ENCODE measurements at places on chromosomes 5 and 9.

DNA sequence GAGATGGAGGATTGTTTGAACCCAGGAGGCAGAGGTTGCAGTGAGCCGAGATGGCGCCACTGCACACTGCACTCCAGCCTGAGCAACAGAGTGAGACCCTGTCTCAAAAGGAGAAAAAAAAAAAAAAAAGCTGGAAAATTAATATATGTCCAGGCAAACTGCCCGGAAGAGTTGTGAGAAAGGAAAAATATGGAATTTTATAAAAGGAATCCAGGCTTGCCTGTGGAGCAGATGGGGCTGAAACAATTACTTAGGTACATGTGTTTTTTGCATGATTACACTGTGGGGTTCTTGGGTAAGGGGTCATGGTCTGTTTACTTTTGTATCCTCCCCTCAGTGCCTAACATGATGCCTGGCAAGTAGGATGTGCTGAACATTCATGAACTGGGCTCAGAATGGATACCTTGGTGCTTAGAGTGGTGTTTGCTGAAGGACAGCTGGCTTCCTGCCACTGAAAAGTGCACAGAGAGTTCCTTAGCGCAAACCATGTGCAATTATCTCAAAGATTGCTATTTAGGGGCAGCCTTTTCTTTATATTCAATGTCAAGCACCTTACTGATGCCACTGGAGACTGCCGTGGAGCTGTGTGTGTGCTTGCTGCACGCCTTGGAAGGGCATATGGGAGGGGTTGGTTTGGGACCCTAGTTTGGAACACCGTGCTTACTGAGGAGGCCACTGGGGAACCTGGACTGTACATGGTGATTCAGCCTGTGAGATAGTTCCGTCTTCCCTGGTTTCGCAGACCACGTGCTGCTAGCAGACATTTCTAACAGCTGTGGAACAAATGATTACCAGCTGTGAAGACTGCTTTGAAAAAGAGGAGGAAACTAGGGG is 78.4 kb downstream of the MAP1B start:
- H3K4me3 ChIP-seq: no peak overlapping the region
- no peaks in the 10 kb centered on the region for H3K4me1 ChIP-seq
- no peaks in the 10 kb centered on the region for H3K36me3 ChIP-seq
- H3K27ac ChIP-seq: no peak overlapping the region

DNA sequence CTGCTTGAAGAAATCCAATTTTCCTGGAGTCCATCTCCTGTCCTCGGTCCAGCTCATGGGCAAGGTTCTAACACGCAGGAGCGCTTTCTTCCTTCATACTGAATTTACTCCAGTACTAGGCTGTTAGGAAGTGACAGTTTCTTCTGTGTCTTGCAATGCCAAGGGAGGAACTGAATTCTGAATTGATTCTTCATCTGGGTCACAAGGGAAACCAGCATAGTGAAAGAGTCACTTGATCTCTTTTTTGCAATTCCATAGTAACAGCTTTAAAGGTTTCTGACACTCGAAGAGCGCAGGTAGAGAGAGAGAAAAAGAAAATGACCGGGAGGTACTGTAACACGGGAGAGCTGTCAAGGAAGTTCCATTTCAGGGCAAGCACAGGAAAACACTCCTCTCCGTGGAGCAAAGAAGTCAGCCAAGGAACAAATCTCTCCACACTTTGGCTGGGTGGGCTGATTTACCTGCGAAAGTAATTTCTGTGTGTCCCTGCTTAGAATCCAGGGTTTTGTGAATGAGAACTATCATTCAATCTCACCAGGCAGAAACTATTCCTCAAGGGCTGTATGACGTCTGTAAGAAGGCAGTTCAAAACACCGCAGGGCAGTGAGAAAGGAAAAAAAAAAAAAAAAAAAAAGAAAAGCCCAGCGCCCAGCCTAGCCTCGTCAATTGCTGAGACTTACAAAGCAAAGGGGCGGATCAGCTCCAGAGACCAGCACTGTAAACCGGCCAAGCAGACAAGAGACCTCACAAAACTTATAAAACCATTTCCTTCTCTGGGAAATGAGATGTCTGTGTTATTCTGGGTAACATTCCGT is 617.8 kb downstream of the PDE4D start:
- peak; percentile 78 for DNase-seq
- no peaks in the 10 kb centered on the region for H3K36me3 ChIP-seq
- no peaks in the 10 kb centered on the region for H3K27me3 ChIP-seq
- peaks cover 12% of the 10 kb centered on the region for H3K4me1 ChIP-seq

DNA sequence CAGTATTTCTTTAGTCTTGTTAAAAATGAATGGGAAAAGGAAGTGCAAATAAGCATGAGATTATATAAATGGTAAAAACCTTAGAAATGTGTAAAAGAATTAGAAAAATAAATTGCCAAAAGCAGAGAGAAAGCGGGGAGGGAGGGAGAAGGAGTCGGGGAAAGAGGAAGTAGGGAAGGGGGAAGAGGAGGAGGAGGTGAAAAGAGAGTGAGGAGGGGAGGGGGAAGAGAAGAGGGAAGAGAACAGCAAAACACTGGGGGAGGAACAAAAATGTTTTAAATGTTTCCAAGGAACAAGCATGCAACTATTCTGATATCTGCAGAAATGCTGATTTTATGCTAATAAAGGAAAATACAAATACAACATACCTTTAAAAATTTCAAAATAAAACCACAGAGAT is 317.5 kb downstream of the PIK3R1 start:
- no peaks in the 10 kb centered on the region for H3K36me3 ChIP-seq
- H3K27ac ChIP-seq: no peak overlapping the region
- DNase-seq: no peak

DNA sequence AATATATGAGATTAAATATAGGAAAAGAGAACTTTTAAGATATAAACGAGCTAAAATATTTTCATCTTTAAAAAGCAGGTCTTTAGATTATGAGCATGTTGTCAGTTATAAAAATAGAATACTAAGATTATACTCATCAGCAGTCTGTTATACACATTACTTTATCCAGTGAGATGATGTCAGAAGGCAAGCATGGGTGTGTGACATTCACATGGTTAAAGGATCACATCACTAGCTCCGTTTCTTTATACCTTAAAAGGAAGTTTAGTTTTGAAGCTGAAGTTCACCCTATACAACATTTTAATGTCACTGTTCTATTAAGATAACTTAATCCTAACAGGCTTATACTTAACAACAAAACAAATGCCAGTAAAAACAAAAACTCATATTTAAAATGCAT is 59.6 kb downstream of the RICTOR start:
- no peak overlapping the region for H3K27ac ChIP-seq
- no peak for DNase-seq
- H3K27me3 ChIP-seq: no peaks in the 10 kb centered on the region
- H3K4me1 ChIP-seq: no peaks in the 10 kb centered on the region
- no peak overlapping the region for H3K4me3 ChIP-seq

DNA sequence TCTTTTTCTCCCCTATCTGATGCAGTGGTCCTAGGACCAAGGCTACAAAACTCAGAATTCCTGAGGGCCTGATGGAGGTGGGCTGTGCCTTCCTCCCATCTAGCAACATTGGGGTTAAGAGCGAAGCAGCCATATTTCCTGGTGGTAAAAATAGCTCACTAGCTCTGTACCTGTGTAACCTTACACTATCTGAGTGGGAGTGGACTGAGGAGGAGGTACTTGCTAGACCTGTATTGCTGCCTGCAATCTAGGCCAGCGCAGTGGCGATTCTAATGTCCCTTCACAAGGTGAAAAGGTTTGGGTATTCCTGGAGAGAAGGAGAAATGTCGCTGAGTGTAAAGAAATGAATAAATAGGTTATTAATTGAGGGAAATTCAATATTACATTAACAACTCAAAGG is 80.2 kb upstream of the LIFR start:
- H3K4me1 ChIP-seq: no peaks in the 10 kb centered on the region
- no peaks in the 10 kb centered on the region for H3K27me3 ChIP-seq
- peak; percentile 59 for DNase-seq
- no peak overlapping the region for H3K4me3 ChIP-seq

DNA sequence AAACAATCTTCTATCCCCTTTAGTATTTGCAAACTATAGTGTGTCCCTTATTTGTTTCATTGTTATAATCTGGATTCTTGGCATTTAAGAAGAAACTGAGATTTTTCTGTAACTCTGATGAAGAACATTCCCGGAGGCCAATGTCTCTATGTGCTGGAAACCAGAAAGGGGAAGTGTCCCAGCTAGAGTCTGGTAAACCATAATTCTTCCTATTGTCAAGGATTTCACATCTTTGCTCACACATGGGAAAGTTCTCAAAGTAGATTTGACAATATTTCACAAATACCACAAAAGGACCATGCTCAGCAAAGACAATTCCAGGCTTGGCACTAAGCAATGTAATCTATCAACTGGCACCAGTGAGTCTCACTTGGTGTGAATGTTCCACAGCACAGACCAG is 146.8 kb downstream of the MUSK start:
- H3K4me3 ChIP-seq: no peak overlapping the region
- H3K27ac ChIP-seq: no peak overlapping the region
- H3K4me1 ChIP-seq: no peaks in the 10 kb centered on the region
- no peaks in the 10 kb centered on the region for H3K36me3 ChIP-seq

GRCh38 chr9:134313470-134313869 is 12.8 kb upstream of the RXRA start:
- DNase-seq: no peak
- H3K36me3 ChIP-seq: no peaks in the 10 kb centered on the region
- H3K27ac ChIP-seq: no peak overlapping the region
- H3K4me1 ChIP-seq: no peaks in the 10 kb centered on the region

- no peak for DNase-seq
- no peaks in the 10 kb centered on the region for H3K27me3 ChIP-seq
- H3K36me3 ChIP-seq: peaks cover 7% of the 10 kb centered on the region
- H3K27ac ChIP-seq: no peak overlapping the region
Measured at GRCh38 chr5:75338408-75338807, 1.4 kb downstream of the HMGCR start.

DNA sequence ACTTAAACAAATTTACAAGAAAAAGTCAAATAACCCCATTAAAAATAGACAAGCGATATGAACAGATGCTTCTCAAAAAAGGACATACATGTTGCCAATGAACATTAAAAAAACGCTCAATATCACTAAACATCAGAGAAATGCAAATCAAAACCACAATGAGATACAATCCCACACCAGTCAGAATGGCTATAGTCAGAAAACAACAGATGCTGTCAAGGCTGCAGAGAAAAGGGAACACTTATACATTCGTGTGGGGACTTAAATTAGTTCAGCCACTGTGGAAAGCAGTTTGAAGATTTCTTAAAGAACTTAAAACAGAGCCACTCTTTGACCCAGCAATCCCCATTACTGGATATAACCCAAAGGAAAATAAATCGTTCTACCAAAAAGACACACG is 10.8 kb downstream of the OR13F1 start:
- no peaks in the 10 kb centered on the region for H3K4me1 ChIP-seq
- no peaks in the 10 kb centered on the region for H3K27me3 ChIP-seq
- no peak overlapping the region for H3K4me3 ChIP-seq
- H3K27ac ChIP-seq: no peak overlapping the region
- H3K36me3 ChIP-seq: no peaks in the 10 kb centered on the region

- no peak overlapping the region for H3K27ac ChIP-seq
- H3K27me3 ChIP-seq: no peaks in the 10 kb centered on the region
- H3K4me1 ChIP-seq: no peaks in the 10 kb centered on the region
- no peak overlapping the region for H3K4me3 ChIP-seq
- H3K36me3 ChIP-seq: no peaks in the 10 kb centered on the region
Measured at GRCh38 chr5:67648201-67648671, 451.6 kb upstream of the CD180 start.

DNA sequence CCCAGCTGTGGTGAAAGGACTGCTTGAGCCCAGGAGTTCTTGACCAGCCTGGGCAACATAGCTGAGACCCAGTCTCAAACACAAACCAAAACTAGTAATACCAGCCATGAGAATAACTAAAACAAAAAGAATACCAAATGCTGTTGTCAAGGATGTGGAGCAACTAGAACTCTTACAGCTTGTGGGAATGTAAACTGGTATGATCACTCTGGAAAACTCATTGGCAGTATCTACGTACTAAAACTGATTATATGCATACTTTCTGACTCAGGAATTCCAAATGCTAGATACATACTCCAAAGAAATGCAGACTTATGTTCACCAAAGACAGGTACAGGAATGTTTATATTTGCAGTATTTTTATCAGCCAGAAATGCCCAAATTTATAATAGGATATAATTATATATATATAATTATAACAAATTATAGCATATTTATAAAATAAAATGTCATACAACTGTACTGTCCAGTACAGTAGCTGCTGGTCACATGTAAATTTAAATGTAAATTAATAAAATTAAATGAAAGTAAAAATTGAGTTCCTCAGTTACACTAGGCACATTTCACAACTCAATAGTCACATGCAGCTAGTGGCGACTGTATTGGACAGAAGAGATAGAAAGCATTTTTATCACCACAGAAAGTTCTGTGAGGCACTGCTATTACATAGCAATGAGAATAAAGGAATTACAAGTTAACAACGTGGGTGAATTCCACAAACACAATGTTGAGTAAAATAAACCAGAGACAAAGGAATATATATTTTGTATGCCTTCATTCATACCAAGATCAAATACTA is 118.5 kb downstream of the GNAQ start:
- no peaks in the 10 kb centered on the region for H3K27me3 ChIP-seq
- no peak for DNase-seq
- no peak overlapping the region for H3K27ac ChIP-seq
- no peaks in the 10 kb centered on the region for H3K36me3 ChIP-seq
- H3K4me1 ChIP-seq: peaks cover 69% of the 10 kb centered on the region

DNA sequence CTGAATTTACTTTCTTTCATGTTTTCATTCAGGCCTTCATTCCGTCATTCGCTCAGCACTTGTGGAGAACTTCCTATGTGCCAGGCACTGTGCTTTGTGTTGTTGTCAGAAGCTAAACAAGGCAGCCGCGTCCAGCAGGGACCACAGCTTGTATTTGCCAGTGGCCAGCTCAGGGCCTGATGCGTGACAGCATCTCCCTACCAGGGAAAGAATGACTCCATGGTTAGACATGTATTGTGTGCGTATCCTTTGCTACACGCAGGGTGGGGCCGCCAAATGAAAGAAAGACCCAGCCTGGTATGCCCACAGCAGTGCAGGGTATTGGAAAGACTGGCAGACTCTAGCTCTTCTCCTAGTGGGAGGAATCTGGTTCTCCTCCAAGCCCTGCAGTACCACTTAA is 4.7 kb upstream of the COL27A1 start:
- H3K36me3 ChIP-seq: no peaks in the 10 kb centered on the region
- peaks cover 21% of the 10 kb centered on the region for H3K4me1 ChIP-seq
- peaks cover 51% of the 10 kb centered on the region for H3K27me3 ChIP-seq

- H3K4me3 ChIP-seq: no peak overlapping the region
- no peaks in the 10 kb centered on the region for H3K36me3 ChIP-seq
- peaks cover 92% of the 10 kb centered on the region for H3K27me3 ChIP-seq
- no peaks in the 10 kb centered on the region for H3K4me1 ChIP-seq
- DNase-seq: no peak
Measured at GRCh38 chr9:128412120-128412790, 8.4 kb upstream of the CERCAM start.

- DNase-seq: no peak
- H3K4me3 ChIP-seq: no peak overlapping the region
- H3K27me3 ChIP-seq: no peaks in the 10 kb centered on the region
- no peaks in the 10 kb centered on the region for H3K4me1 ChIP-seq
- H3K36me3 ChIP-seq: no peaks in the 10 kb centered on the region
Measured at GRCh38 chr5:64979531-64979930, 210.8 kb downstream of the CWC27 start.
